ENCODE measurements at places on chromosomes 16 and 17.

GRCh38 chr17:6064868-6065267, 5.3 kb upstream of the WSCD1 start:
- no peak for DNase-seq

GRCh38 chr17:50945779-50946222, 79.6 kb upstream of the TOB1 start:
- no peak for DNase-seq

DNA sequence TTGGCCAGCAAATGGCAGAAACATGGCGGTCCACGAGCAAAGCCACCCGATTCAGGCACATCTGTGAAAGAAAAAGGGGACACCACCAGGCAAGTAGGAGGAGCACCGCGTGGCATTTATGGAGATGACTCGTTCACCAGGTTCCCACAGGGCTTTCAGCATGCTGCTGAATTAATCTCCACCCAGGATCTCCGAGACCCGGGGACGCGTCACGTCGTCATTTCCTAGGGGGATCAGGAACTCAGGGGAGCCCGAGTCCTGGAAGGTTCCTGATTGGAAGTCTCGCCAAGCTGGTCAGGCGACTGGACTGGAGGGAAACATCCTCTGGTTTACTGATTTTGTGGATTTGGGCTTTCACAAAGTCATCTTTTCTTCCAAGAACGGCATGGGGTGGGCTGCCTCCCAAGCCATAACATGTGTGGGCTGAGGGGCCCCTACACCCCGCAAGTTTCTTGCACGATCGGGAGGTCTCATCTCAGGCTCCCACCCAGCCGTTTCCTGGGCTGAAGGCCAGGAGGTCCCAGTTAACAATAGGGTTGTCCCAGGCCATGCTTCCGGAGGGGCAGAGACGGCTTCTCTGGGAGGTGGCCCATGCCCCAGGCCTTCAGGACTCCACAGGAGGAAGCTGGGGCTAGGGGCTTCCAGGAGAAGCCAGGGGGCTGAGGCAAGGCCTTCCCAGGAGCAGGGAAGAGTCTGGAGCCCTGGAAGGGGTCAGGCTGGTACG, 645 bp downstream of the DNAH17 start:
- DNase-seq, result no peak

GRCh38 chr16:3486506-3487215, 8.6 kb downstream of the C16orf90 start:
- DNase-seq, result no peak

DNA sequence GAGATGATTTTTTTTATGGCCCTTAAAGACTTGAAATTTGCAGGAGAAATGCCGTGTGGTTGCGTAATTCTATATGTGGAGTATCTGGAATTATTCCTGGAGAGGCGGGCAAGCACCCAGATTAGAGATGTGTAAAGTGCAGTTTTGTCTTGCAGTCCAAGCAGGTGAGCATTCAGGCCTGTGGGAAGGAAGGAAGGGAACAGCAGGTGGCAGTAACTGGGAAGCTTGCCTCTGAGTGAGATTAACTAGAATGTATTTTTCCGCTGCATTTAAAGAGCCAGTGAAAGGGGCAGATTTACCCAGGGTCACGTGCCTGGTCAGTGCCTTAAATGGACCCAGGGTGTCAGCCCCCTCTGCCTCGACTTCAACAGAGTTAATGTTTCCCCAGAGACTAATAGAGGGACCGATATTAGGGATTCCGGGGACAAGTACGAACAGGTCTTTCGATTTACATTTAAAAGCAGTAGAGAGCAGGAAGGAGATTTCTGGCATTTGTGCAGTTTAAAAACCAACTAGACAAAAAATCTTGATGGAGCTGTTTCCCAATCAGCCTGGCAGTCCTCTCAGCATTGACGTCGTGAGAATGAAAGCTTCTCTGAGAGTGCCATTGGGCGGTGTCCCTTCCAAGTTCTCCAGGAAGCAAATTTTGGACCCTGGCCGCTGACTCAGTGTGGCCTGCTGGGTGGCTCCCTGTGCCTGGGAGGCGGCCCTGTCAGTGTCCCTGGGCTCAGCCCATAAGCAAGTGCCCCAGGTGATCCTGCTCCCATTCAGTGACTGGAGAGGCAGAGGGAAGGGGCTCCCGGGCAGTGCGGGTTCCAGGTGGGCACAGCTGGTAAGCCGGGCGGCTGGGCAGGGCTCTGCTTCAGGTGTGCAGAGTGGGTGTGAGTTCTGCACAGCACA, 38.2 kb downstream of the KSR1 start:
- no peak for DNase-seq

GRCh38 chr16:84096447-84097005, 20.2 kb downstream of the MBTPS1 start:
- no peak for DNase-seq

GRCh38 chr17:78865682-78866390, 25.2 kb upstream of the USP36 start:
- DNase-seq, result peak; percentile 78

GRCh38 chr17:36532435-36532975, 2.2 kb downstream of the MYO19 start:
- DNase-seq, result no peak

- no peak for DNase-seq
Observed at GRCh38 chr17:81099888-81100287, 64.9 kb downstream of the BAIAP2 start.

GRCh38 chr17:81481073-81481799, 31.4 kb downstream of the ACTG1 start:
- no peak for DNase-seq

DNA sequence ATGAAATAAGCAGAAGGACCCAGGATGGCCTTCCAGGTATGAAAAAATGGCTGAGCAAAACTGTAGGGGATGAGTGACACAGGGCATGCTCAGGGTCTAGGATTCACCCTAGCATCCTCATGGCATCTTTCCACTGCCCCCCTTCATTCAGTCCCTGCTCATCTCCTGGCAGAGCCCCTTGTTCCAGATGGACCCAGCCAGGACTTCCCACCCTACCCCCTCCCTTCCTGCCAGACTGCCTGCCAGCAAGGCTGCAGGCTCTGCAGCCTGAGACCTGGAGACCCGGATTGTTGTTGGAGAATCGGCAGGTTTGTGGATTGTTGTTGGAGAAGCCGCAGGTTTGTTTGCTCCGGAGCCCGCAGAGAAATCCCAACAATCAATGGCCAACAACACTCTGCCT, 6.6 kb downstream of the SEZ6 start:
- no peak for DNase-seq

- DNase-seq, result no peak
Observed at GRCh38 chr17:39679521-39680192, 8.2 kb downstream of the PGAP3 start.

GRCh38 chr17:12057520-12057919, 36.8 kb downstream of the MAP2K4 start:
- no peak for DNase-seq

- no peak for DNase-seq
Observed at GRCh38 chr16:54070789-54071343, 215.7 kb downstream of the IRX3 start.

DNA sequence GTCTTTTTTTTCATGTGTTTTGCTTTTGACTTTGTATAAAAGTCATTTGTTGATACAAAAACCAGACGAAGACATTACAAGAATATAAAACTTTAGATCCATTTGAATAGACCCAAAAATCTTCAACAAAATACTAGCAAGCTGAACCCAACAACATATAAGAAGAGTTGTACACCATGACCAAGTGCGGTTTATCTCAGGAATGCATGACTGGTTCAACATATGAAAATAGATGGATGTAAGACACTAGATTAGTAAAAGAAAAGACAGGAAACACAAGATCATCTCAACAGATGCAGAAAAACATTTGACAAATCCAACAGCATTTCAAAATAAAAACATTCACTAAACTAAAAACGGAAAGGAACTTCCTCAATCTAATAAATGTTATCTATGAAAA, 69.0 kb downstream of the TBC1D16 start:
- DNase-seq, result no peak

DNA sequence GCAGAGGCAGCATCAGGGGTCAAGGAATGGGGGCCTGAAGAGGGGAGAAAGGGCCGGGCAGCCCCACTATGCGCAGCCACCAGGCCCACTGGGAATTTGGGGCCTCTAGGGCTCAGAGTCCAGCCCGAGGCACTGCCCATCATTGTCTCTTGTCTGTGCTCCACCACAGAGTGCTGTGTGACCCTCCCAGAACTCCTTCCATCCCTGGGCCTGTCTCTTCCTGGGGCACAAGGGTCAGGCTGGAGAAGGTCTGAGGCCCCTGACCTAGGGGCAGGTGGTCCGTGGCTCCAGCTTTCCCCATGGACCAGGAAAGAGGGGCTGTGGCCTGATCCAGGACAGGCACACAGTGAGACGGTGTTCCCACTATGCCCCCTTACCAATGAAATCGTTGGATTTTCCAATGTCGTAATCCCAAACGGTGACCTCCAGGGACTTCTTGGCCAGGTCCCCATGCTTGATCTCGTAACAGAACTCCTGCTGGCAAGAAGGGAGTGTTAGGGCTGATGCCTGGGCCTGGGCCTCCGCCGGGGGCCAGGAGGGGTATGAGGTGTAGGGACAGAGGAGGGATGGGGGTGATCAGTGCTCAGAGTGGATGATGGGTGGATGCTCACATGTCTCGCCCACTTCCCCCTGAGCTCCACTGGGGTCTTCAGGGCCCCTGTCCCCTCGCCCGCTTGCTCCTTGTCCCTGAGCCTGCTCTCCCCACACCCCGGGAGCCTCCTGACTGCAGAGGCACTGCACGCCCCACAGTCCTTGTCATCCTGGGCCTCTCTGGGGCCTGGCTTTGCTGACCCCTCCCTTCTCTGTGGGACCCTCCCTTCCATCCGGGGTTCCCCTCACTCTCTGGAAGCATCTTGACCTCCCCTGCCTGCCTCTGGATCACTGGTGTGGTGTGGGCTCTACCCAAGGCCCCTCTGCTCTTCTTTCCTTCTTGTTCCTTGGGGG, 10.7 kb downstream of the SCGB1C2 start:
- DNase-seq, result no peak

- DNase-seq, result no peak
Observed at GRCh38 chr17:3695723-3696411, at the start of gene P2RX5. P2RX5 (minus strand) TSS chr17:3696155; CDS start chr17:3696005, 150 bp downstream.

GRCh38 chr17:76827736-76828135, 40.5 kb upstream of the MGAT5B start:
- DNase-seq, result no peak

DNA sequence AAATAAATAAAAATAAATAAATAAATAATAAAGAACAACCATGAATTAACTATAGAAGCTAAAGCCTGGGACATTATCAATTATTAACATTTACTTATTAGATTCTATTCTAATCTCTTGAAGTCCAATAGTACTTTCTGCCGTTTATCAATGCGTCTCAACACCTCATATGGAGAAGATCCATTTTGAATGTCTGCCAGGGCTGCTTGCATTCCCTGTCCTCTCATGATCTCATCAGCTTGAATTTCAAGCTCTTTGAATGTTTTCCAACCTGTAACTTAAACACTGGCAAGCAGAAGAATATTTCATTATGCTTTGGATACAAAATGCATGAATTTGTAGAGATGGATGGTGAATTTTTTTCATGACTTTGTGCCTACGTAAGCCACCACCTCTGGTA, 191.9 kb upstream of the ANKFN1 start:
- DNase-seq, result no peak

DNA sequence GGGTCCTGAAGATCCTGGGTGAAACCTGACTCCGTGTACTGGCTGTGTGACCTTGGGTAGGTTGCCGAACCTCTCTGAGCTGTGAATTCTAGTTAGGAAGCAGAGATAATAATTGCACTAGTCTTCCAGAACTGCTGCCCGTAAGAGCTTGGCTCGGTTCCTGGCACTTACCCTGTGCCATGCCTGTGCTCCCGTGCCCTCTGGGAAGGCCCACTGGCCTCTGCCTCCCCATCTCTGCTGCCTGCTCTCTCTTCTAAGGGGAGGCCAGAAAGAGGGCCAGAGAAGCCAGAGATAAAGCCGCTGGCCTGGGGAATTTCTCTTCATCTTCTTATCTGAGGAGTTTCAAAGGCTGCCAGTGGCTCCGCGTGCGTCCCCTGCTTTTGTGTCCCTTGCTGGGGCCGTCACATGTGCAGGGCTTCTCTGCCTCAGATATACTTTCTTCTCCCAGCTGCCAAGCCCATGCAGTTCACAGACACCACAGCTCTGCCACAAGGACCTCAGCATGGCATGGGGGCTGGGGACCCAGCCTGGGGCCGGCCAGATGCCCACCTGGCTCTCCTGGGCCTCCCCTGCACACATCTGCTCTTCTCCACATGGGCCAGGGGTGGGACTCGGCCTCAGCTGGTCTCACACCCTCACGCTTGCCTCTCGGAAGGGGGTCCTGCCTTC, 145.2 kb downstream of the SDK2 start:
- no peak for DNase-seq

GRCh38 chr16:81650982-81651562, 128.0 kb upstream of the PLCG2 start:
- peak; percentile 53 for DNase-seq

GRCh38 chr16:12655537-12655936, 148.2 kb downstream of the CPPED1 start:
- DNase-seq, result no peak

DNA sequence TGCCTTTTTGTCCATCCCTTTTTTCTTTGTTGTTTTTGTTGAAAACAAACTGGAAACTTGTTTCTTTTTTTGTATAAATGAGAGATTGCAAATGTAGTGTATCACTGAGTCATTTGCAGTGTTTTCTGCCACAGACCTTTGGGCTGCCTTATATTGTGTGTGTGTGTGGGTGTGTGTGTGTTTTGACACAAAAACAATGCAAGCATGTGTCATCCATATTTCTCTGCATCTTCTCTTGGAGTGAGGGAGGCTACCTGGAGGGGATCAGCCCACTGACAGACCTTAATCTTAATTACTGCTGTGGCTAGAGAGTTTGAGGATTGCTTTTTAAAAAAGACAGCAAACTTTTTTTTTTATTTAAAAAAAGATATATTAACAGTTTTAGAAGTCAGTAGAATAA, 4.9 kb downstream of the SOX9 start:
- DNase-seq, result no peak

GRCh38 chr17:8577868-8578267, 52.7 kb downstream of the MYH10 start:
- DNase-seq, result no peak

DNA sequence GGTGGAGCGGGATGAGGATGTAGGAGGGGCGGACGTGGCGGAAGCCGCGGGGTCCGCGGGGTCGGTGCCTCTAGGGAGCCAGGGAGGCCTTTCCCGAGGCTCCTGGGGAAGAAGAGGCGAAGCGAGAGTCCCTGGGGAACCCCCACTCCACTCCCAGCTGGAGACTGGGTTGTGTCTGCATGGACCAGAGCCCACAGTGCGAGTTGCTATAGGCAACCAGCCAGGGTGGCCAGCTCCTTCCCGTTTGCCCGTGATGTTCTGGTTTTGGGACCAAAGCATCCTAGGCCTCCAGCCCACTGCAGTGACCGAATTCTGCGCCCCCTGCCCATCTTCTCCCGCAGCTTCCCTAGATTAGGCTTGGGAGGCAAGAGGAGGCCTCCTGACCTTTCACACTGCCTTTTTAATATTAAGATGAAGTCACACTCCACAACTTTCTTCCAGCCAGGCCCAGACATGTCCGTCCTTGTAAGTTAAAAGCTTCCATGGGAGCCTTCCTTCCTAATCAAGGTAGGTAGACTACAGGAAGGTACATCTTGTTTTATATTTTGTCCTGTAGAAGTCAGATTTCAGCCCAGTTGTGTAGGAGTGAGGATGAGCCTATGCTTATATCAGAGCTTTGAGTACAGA, 469 bp downstream of the AMZ2 start:
- DNase-seq, result no peak

GRCh38 chr17:27379888-27380533, 76.2 kb upstream of the KSR1 start:
- no peak for DNase-seq

Data from left renal cortex interstitium (tissue), 4 donors.